Stimulated activated CD4-positive, alpha-beta T cell treated with anti-CD3 and anti-CD28 coated beads, Interleukin-12 subunit alpha, Interleukin-12 subunit beta, amount 100 ng/mL, for 24 hours (primary cell): ENCODE measurements at places on chromosomes 7 and 10.

GRCh38 chr10:62037890-62038608 is 136.6 kb downstream of the ARID5B start:
- no peak for DNase-seq

DNA sequence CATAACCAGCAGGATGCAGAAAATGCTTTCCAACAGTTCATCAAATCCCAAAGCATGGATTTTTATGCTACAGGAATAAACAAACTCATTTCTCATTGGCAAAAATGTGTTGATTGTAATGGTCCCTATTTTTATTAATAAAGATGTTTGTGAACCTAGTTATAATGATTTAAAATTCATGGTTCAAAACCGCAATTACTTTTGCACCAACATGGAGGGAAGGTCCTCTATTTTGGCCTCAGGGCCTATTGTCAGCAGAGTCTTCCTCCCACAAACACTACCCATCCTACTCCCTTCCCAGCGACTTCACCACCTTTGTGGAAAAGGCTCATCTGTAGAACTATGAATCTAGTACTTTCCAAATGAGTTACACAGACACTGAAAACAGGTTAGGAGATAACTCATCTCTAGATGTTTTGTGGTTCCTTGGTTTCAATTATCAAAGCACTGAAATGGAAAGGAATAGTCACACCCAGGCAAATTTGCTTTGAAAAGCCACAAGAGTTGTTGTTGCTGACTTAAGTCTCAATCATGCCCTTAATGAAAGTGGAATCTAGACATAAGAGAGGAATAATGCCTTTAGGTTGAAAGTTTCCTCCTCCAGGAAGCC is 59.4 kb upstream of the FRMD4A start:
- peak; percentile 14 for DNase-seq

- DNase-seq, result no peak
These were observed 554.9 kb downstream of the NXPH1 start for GRCh38 chr7:8988267-8988666.

- no peak for DNase-seq
These were observed 180.0 kb upstream of the SH2B2 start for GRCh38 chr7:102106625-102107024.

DNA sequence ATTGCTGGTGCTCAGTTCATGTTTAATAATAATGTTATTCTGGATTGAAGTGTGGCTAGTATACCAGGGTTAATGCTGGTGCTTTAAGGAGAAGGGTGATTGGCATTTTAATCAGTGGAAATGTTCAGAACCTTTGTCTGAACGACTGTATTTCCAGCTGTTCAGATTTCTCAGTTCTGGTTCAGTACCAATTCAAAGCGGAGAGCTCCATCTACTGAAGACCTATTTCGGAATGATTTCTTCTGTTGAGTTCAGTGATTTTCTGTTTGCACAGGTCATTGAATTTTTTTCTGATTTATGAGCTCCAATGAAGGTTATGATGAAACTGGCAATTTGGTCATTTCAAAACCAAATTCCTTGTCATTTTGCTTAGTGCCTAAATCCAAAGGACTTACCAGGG is 160.1 kb downstream of the EXOC4 start:
- DNase-seq, result no peak

- DNase-seq, result no peak
These were observed 1.5 kb downstream of the PRKAR2B start for GRCh38 chr7:107045980-107046379.

GRCh38 chr7:50147951-50148808 is 55.1 kb upstream of the ZPBP start:
- DNase-seq, result no peak

DNA sequence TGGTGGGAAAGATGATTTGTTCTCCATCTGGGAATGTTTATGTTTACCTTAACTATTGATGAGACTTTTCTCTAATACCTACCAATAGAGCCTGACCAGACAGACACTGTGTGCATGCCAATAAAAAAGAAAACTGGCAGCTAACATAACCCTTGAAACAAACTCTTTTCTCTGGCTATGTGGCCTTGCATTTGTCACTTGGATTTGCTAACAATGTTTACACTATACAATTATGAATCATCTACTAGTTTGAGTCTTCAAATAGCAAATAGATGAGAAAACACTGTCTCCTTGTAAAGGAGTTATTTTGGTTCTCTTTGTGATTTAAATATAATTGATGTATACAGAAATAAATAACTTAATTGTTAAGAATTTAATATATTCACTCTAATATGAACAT is 273.1 kb downstream of the SEMA3D start:
- no peak for DNase-seq

DNA sequence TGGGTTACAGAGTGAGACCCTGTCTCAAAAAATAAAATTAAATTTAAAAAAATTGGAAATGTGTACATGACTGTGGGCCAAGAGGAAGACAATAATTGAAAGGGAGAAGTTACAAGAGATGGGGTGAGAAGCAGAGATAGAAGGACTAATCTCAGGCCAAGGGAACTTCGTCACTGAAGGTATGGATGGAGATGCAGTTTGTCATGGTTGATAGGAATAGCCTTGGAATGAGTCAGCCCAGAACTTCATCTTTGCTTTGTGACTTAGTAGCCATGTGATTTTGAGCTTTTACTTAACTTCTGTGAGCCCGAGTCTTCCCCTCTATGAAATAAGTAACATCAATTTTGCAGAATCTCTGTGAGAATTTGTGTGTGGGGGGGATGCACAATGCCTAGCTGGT is 6.5 kb upstream of the PODXL start:
- DNase-seq, result no peak

- DNase-seq, result no peak
These were observed 26.0 kb downstream of the VIPR2 start for GRCh38 chr7:159118623-159119022.

- no peak for DNase-seq
These were observed 1.5 kb downstream of the TRIL start for GRCh38 chr7:28956608-28957063.

GRCh38 chr7:66306243-66306642 is 101.1 kb downstream of the TPST1 start:
- DNase-seq, result no peak

- DNase-seq, result no peak
These were observed 62.9 kb downstream of the MGAM2 start for GRCh38 chr7:142174441-142174840.

GRCh38 chr10:119542988-119543813 is 682 bp upstream of the RGS10 start:
- DNase-seq, result peak; percentile 42

GRCh38 chr7:95578299-95578855 is 17.9 kb downstream of the PDK4 start:
- no peak for DNase-seq

DNA sequence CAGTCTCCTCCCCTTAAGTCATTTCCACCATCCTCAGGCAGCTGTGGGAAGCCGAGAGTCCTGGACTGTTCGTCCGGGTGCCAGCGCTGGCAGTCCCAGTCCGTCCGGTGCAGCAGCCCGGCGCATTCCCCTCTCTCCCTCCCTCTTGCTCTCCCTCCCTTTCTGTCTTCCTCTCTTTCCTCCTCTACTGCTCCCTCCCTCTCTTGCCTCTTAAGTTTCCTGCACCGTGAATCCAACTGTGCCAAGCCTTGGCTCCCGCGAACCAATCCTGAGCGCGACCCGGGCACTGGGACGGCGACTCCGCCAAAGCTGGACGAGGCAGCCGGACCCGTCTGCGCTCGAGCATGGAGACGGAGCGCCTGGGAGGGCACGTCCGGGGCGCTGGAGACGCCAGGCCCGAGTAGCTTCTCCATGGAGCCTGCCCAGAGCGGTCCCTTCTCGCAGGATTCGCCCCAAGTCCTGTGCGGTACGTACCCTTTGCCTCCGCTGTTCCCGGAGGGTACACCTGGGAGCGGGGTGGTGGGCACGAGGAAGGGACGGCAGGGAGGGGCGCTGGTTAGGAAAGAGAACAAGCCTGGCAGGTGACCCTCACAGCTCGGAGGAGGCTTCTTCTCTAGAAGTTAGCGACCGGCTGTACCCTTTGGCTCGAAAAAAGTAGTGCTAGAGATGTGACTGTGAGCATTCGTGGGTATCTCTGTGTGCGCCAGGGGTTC is 1.0 kb downstream of the NXPH1 start:
- no peak for DNase-seq

DNA sequence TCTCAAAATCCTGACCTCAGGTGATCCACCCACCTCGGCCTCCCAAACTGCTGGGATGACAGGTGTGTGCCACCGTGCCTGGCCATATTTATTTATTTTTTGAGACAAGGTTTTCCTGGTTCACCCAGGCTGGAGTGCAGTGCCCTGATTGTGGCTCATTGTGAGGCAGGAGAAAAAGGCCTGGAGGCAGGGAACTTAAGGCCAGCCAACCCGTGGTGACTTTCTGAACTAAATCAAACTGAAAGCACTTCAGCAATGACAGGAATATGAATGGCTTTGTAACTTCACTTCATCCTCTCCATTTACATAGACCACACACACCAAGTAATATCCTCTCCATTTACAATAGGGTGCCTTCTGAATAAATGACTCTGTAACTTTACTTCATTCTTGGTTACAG is 124.4 kb downstream of the CCDC3 start:
- no peak for DNase-seq

- DNase-seq, result no peak
These were observed 96.1 kb downstream of the DNAJC1 start for GRCh38 chr10:21907436-21907835.

- no peak for DNase-seq
These were observed 194.4 kb downstream of the NSUN6 start for GRCh38 chr10:18456984-18457383.

- DNase-seq, result peak; percentile 41
These were observed 604.1 kb downstream of the GALNT17 start for GRCh38 chr7:71735961-71736556.

DNA sequence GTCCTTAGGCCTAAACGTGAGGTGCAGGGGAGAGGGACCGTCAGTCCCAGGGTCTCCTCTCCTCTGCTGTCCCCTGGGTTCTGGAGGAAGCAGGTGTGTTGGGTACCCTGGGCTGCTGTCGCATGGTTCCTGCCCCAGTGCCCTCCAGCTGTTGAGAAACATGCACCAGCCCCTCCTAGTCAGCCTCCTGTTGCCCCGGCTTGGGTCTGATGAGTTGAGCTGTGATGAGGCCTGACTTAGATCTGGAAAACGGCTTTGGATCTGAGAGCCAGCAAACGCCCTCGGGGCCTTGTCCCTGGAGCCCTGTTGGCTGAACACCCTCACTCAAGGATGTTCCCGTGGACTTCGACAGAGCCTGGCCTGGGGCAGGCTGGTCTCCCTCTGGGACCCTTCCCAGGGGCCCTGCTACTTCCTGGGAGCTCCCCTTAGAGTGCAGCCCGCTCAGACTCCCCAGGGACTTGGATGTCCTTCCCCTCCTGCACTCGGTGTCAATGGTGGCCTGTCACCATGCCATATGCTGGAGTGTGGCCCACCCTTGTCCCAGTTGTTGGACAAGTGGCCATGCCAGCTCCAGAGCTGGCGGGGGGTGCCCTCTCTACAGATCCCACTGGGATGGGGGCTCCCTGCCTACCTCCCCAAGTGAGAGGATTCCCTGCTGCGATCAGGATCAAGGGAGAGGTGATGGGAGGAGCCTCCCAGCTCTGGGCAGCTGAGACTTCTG is 12.3 kb downstream of the ZNF316 start:
- DNase-seq, result no peak

- DNase-seq, result peak; percentile 33
These were observed 115.0 kb downstream of the FAM107B start for GRCh38 chr10:14659626-14660196.

- no peak for DNase-seq
These were observed 3.3 kb downstream of the MYOF start for GRCh38 chr10:93478873-93479272.

GRCh38 chr7:122883049-122883680 is 3.1 kb downstream of the CADPS2 start:
- no peak for DNase-seq

DNA sequence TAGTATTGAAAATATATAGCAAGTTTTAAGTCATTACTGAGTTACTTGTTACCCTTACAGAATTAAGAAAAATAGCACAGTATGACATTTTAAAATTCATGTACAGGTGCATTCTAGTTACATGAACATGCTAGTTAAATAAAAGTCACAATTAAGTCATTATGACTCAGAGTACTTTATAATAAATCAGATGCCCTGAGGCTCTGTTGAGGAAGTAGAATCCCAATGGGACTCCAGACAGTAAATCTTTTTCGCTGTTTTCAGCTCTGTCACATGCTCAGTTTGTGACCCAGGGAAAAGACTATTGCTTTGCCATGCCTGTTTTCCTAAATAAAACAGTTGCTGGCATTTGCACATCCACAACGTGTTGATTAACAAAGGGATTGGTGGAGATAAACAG is 21.0 kb downstream of the NUDT13 start:
- DNase-seq, result no peak

DNA sequence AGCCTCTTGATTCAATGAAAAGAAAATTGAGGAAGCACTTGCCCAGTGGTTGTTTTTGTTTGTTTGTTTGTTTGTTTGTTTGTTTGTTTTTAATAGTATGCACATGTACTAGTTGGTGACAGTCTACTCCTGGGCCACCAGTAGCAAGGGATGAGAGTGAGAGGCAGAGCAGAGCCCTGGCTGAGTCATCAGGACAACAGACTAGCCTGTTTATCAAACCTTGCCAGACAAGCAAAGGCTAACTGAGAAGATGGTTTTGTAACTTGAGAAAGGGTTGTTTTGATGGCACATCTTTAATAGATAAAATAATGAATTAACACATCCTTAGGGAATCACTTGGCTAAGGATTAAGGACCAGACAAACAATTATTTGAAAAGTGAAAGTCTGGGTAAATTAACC is 78.1 kb downstream of the INHBA start:
- DNase-seq, result no peak

DNA sequence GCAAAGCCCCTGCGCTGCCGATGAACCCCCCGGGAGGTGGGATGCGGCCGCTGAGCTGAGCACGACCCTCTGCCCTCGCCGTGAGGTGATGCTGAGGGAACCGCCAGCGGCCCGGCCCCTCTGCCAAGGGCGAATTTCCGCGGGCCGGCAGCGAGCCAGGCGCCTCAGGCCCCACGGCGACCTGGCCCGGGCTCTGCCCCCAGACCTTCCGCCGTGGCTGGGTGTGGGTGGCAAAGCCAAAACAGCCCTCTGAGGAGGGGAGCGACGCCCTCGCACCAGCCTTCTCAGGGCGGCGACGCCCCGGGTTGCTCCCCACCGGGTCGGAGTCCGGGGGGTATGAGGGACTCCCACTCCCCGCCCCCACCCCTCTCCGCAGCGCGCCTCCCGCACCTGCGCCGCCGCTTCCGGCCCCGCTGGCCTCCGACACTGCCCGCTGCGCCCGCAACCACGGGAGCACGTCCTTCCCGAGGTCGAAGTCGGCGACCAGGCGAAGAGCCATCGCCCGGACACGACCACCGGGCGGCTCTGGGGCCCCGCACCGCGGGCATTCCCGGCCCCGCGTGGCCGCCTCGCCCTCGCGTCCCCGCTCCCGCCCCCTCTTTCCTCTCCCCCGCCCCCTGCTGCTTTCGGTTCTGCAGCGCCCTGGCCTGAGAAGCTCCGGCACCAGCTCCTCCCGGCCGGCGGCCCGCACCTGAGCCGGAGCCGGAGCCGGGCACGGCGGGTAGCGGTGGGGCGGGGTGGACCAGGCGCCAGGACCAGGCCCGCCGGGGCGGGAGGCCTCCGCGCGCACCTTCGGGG is at the start of gene GSAP:
Gene GSAP, minus strand, starts transcription at position 527 of the 798 bp plus-strand sequence. Its CDS starts 28 bp downstream, at position 499.
- DNase-seq, result no peak

GRCh38 chr7:20466543-20467021 is 135.9 kb downstream of the ITGB8 start:
- DNase-seq, result no peak

- no peak for DNase-seq
These were observed at the start of gene A1CF for GRCh38 chr10:50885097-50885859. TSS of gene A1CF (minus strand) at chr10:50885627. CDS start at chr10:50859940, 25,687 bp downstream.

- no peak for DNase-seq
These were observed 30.3 kb upstream of the ATP6V0A4 start for GRCh38 chr7:138828302-138828701.

- DNase-seq, result no peak
These were observed 44.5 kb upstream of the COMTD1 start for GRCh38 chr10:75280236-75280635.
